ENCODE measurements at places on chromosomes 3 and 15. TPM values are rescaled to one million over a fixed set of nuclear protein-coding genes. Genes with fewer than 3 reads are reported as not detected.
A peak's percentile ranks its signal among the peaks of the same experiment; 100 is the strongest.

GRCh38 chr3:16849229-16849628 lies 35.5 kb upstream of the PLCL2 start:
- H3K27me3 ChIP-seq: no peaks in the 10 kb centered on the region
- peak overlapping the region; percentile 6 for H3K4me3 ChIP-seq
- peak overlapping the region; percentile 2 for H3K27ac ChIP-seq
- peak; percentile 65 for DNase-seq

- peaks cover 16% of the 10 kb centered on the region for H3K27me3 ChIP-seq
- no peak overlapping the region for H3K4me3 ChIP-seq
- peak; percentile 60 for DNase-seq
- H3K4me1 ChIP-seq: peaks cover 10% of the 10 kb centered on the region
- H3K36me3 ChIP-seq: no peaks in the 10 kb centered on the region
- H3K27ac ChIP-seq: no peak overlapping the region
These were observed 3.1 kb downstream of the CHRNB4 start for GRCh38 chr15:78637776-78638435.

- H3K36me3 ChIP-seq: peaks cover 4% of the 10 kb centered on the region
- no peak overlapping the region for H3K4me3 ChIP-seq
- DNase-seq: no peak
- H3K4me1 ChIP-seq: peaks cover 61% of the 10 kb centered on the region
- H3K27ac ChIP-seq: peak overlapping the region; percentile 81
These were observed 6.7 kb downstream of the NBEAL2 start for GRCh38 chr3:46986055-46986730.

DNA sequence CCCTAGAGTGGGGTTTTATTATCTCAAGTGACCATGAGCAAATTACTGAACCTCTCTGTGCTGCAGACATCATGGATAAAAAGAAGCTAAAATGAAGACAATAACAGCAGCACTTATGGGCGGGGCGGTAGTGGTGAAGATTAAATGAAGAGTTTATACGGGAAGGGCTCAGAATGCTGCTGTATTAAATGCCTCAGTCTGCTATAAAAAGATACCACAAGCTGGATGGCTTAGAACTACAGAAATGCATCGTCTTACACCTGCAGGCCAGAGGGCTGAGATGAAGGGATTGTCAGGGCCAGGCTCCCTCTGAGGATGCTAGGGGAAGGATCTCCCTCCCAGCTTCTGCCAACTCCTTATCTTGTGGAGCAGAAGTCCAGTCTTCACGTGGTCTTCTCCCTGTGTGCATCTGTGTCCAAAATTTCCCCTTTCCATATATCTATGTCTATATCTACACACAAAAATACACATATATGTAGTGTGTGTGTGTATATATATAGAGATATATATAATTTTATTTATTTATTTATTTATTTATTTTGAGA lies 2.9 kb downstream of the ALG1L2 start:
- no peaks in the 10 kb centered on the region for H3K27me3 ChIP-seq
- no peak for DNase-seq
- no peak overlapping the region for H3K27ac ChIP-seq
- no peaks in the 10 kb centered on the region for H3K4me1 ChIP-seq
- H3K36me3 ChIP-seq: no peaks in the 10 kb centered on the region

DNA sequence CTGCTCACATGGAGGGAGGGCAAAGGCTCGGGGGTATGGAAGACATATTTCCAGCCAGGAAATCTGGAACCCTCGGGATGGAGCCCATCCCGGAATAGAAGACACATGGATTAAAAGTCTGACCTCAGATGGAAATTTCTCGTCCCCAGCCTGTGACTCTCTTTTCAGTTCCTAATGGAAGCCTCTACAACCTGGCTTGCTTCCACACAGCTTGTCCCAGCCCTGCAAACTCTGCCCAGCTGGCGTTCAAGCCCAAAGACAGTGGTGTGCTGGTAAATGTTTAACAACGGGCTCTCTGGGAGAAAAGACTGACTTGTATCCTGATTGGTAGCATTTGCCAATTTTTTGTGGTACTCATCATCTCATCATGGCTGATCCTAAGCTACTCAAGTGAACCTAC lies 35.6 kb upstream of the TLE3 start:
- H3K27ac ChIP-seq: no peak overlapping the region
- H3K27me3 ChIP-seq: no peaks in the 10 kb centered on the region
- H3K36me3 ChIP-seq: no peaks in the 10 kb centered on the region
- no peak overlapping the region for H3K4me3 ChIP-seq

DNA sequence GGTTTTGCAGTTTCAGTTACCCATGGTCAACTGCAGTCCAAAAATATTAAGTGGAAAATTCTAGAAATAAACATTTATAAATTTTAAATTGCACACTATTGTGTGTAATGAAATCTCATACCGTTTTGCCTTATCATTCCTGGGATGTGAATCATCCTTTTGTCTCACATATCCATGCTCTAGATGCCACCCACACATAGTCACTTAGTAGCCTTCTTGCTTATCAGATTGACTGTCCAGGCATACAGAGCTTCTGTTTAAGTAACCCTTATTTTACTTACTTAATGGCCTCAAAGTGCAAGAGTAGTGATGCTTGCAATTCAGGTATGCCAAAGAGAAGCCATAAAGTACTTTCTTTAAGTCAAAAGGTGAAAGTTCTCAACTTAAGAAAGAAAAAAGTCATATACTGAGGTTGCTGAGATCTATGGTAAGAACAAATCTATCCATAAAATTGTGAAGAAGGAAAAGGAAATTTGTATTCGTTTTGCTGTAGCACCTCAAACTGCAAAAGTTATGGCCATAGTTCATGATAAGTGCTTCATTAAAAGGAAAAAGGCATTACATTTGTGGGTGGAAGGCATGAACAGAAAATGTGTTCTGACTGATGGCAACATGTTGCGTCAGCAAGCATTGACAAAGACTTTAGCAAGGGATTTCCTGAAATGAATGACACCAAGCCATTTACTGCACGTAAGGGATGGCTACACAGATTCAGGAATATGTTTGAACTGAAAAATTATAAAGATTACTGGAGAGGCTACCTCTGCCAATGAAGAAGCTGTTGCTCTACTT lies 43.8 kb downstream of the SPATA16 start:
- no peaks in the 10 kb centered on the region for H3K27me3 ChIP-seq
- no peaks in the 10 kb centered on the region for H3K4me1 ChIP-seq
- no peak overlapping the region for H3K4me3 ChIP-seq
- no peak for DNase-seq
- H3K36me3 ChIP-seq: no peaks in the 10 kb centered on the region

DNA sequence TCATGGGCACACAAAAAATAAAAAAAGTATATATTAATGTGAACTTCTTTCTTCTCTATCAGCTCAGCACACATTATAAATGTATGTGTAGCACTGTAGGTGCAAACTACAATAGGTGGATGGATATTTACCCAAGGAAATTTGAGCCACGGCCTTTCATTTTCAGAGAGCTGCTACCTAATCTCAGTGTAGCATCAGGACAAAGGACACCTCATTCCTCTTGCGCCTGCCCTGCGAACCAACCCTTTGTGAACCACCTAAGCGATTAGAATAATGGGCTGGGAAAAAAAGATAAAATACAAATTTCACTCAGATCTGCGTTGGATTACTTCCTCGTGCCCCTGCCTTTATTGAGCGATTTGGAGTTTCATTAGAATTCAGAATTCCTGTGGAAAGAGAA lies 263.2 kb downstream of the NR2F2 start:
- DNase-seq: no peak
- H3K4me3 ChIP-seq: no peak overlapping the region
- H3K36me3 ChIP-seq: no peaks in the 10 kb centered on the region

DNA sequence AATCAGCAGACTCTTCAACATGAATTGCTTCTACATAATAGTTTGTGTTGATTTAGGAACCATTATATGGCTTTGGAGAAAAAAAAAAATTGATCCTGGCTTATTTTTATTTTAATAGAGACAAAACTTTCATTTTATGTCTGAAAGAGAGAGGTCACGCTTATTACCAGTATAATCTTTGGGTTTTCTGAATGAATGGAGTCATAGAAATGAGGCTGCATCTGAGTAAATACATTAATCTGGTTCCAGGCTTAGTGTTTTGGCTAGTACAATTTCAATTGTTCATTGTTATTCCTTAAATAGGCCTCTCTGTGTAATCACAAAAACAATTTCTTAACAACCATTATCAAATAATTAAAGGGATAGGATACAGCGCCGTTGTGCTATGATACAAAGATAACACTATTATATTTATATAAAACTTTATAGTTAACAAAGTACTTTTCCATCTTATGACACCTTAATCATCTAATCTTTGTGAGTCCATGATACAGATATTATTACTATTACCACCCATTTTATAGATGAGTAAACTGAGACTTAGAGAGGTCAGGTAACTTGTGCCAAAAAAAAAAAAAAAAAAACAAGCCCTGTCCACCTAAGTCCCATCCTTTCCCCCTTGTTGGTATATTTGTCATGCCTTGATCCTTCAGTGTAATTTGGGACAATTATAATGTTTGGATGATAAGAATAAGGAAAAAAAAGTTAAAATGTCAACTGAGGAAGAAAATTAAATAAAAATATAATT lies 41.8 kb upstream of the GOLM2 start:
- H3K27ac ChIP-seq: no peak overlapping the region
- no peaks in the 10 kb centered on the region for H3K4me1 ChIP-seq
- H3K27me3 ChIP-seq: no peaks in the 10 kb centered on the region

GRCh38 chr3:64971602-64972001 lies 283.8 kb upstream of the ADAMTS9 start:
- H3K4me1 ChIP-seq: no peaks in the 10 kb centered on the region
- no peaks in the 10 kb centered on the region for H3K27me3 ChIP-seq
- no peaks in the 10 kb centered on the region for H3K36me3 ChIP-seq
- no peak for DNase-seq
- no peak overlapping the region for H3K27ac ChIP-seq

DNA sequence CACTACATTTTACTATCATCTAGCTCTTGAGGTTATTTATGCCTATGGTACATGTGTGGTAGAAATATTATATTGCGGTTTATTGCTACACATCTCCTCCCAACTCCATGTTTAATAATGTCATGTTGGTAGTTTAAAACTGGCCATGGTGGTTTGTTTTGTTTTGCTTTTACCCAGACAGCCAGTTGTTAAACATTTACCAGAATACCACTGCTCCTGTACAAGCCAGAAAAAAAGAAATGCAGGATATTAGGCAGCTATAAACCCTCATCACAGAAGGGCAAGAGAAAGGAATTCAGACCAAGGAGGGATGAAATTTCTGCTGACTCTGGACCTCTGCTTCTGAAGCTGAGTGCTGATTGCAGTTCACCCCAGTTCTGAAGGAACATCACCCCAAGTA lies 451.8 kb upstream of the IL12A start:
- H3K4me1 ChIP-seq: no peaks in the 10 kb centered on the region
- H3K36me3 ChIP-seq: no peaks in the 10 kb centered on the region
- no peak for DNase-seq
- no peaks in the 10 kb centered on the region for H3K27me3 ChIP-seq
- no peak overlapping the region for H3K27ac ChIP-seq
- no peak overlapping the region for H3K4me3 ChIP-seq

DNA sequence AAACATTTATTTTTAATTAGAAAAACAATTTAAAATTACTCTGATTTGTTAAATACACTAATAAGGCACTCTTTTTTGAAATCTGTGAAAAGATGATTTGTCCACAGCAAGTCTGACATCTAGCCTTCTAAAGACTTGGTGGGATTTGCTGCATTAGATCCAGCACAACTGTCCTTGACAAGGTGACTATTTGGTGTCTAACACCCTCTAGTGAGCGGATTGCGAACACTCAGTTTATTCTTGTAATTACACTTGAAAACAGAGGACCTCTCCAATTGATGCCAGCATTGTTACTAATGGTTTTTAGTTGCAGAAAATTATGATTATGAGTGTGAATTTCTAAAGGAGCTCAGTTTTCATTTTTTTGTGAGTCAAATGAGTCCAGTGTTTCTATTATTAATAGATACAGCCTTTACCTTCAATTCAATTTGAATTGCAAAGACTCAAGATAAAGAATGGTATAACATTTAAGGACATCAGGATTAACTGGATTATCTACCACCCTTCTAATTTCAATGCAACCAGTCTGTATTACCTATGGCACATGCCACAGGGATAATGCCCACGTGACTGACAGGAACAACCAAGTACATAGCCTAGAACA lies 29.7 kb upstream of the STRIT1 start:
- no peak overlapping the region for H3K4me3 ChIP-seq
- no peak for DNase-seq
- H3K4me1 ChIP-seq: no peaks in the 10 kb centered on the region
- no peaks in the 10 kb centered on the region for H3K27me3 ChIP-seq
- H3K27ac ChIP-seq: no peak overlapping the region

DNA sequence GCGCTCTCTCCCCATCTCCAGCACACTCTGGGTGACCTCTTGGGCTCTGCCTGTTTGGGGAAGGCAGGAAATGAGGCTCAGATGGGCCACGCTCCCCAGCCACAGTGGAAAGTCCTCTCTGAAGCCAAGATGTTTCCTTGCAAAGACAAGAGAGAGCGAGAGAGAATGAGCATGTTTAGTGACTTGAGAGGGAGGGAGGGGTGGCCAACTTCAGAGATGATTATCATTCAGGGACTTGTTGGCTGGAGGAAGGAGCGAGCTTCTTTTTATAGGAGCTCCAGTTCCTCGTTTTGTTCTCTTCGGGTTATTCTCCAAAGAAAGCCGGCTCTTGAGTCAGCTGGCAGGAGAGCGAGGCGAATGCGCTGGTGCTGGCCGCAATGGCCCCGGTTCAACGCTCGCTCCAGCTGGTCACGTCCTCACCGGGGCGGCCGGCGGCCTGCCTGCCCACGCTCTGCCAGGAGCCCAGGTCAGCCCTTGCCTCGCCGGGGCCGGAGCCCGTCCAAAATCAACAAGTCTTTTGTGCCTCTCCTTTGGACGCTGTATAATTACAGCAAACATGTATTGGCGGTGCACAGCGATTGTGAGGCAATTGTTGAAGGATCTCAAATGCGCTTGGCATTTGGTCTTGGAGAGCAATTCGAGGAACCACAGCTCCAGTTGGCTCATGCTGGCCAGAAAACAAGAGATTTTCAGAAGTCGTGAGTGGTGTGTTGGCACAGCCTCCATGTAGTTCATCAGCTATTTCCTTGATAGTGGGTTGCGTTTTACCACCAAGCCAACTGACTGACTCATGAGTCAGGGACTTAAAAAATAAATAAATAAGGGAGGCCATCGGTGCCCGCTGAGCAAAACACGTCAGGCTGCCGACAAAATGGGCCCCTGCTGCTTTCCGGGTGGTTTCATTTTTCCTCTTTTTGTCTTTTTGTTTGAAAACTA lies 288.6 kb downstream of the UACA start:
- no peaks in the 10 kb centered on the region for H3K36me3 ChIP-seq
- H3K4me1 ChIP-seq: peaks cover 32% of the 10 kb centered on the region
- H3K4me3 ChIP-seq: peak overlapping the region; percentile 18
- peak; percentile 90 for DNase-seq

Gene RBM6
- 110 TPM for total RNA-seq

Gene CLDN16
- total RNA-seq: 0.14 TPM

Gene LRRC57
- 25.9 TPM for total RNA-seq

Gene ECE2
- total RNA-seq: not detected

Gene KIF15
- 0.81 TPM for total RNA-seq

Gene RAF1
- 91.6 TPM for total RNA-seq

Gene HCN4
- total RNA-seq: 0.06 TPM

Gene COL6A5
- 6.3 TPM for total RNA-seq

Gene SCAANT1
- total RNA-seq: not detected
